ENCODE measurements at places on chromosomes 2 and 18. TPM values are rescaled to one million over a fixed set of nuclear protein-coding genes. Genes with fewer than 3 reads are reported as not detected.

The INO80B gene
- total RNA-seq: 15.3 TPM

The C2orf92 gene
- 3.6 TPM for total RNA-seq

The KYNU gene
- total RNA-seq: 0.16 TPM

The GALNT14 gene
- total RNA-seq: 4.7 TPM

The PAX3 gene
- total RNA-seq: 0.31 TPM

The GCA gene
- 39.6 TPM for total RNA-seq

The MEP1B gene
- 0.78 TPM for total RNA-seq

The LYPD6B gene
- total RNA-seq: 12.5 TPM

The SAG gene
- not detected for total RNA-seq

The SKOR2 gene
- total RNA-seq: not detected

The PROKR1 gene
- total RNA-seq: 2.0 TPM

The SH3YL1 gene
- total RNA-seq: 87.8 TPM

The SERPINB4 gene
- not detected for total RNA-seq

The SPRED2 gene
- 8.6 TPM for total RNA-seq

The FAP gene
- total RNA-seq: 2.2 TPM
